H1 (cell line): ENCODE measurements at places on chromosomes 1 and 21. TPM values are rescaled to one million over a fixed set of nuclear protein-coding genes. Genes with fewer than 3 reads are reported as not detected.

KDF1 gene
- 16.7 and 16.9 TPM in 2 replicates for total RNA-seq

NHLH2 gene
- total RNA-seq, result 1.0 and 1.1 TPM in 2 replicates

DNA sequence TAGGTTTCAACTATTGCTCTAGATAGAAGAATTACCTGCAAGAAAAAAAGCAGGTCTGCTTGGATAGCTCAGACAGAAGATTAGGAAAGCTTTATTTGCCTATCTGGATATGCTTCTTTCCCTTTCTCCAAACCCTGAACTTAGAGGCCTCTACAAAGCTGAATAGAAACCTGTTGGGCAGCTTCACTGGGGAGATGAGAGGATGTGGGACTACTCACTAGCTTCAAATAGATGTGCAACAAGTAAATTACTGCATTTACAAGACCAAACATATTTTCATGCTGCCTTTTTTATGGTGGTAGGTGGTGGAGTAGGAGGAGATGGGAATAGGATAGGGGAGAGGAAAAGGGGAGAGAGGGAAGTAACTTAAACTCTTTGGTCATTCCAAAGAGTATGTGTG is 6.4 kb downstream of the CLCA2 start:
- no peak for DNase-seq

GRCh38 chr1:79822053-79822452 is 815.5 kb upstream of the ADGRL4 start:
- no peak for DNase-seq

C1orf74 gene
- total RNA-seq, result 3.9 and 4.1 TPM in 2 replicates

GRCh38 chr1:191641420-191642260 is 516.6 kb upstream of the RGS18 start:
- no peak for DNase-seq

IGFN1 gene
- total RNA-seq, result not detected in 2 replicates

GRCh38 chr1:173867141-173867752 is 542 bp downstream of the GAS5 start:
- no peak for DNase-seq

DNA sequence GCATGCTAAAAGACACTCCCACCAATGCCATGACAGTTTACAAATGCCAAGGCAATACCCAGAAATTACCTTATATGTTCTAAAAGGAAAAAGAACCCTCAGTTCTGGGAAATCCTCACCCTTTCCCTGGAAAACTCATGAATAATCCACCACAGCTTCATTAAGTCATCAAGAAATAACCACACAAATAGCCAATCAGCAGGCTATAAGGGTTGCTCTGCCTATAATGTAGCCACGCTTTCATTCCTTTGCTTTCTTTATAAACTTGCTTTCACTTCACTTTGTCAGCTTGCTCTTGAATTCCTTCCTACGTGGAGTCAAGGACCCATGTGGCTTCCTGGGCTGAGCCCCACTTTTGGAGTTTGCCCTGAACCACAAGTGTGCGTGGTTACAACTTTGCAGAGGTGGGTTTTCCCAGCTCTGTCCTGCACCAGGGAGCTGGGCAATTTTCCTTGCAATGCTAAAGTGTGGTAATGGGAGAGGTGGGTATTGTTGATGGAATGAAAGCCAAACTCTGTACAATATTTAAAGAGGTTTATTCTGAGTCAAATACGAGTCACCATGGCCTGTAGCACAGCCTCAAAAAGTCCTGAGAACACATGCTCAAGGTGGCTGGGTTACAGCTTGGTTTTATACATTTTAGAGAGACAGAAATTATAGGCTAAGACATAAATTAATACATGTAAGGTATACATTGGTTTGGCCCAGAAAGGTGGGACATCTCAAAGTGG is 42.2 kb upstream of the COG2 start:
- DNase-seq, result no peak

- no peak for DNase-seq
Measured at GRCh38 chr1:229964281-229964680, 102.8 kb upstream of the GALNT2 start.

DNA sequence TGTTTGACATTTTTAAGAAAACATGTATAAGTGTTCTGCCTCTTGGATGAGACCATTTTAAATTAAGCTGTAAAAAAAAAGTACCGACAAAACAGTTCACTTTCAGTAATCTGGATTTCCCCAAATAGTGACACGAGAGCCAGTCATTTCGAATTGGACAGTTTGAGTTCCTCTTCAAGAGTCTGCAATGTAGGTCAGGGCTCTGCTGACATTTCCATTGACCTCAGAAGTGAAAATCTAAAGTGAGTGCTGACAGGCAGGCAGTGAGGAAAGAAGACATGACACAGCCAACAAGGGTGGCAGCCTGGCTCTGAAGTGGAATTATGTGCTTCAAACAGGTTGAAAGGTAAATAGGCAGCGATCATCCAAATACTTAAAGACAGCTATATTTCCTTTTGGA is at the start of gene IL23R:
TSS of gene IL23R (plus strand) at position 259 of the 400 bp plus-strand sequence. CDS start 1,667 bp downstream, outside the sequence.
- DNase-seq, result no peak

CD34 gene
- 0.39 and 0.46 TPM in 2 replicates for total RNA-seq

DNA sequence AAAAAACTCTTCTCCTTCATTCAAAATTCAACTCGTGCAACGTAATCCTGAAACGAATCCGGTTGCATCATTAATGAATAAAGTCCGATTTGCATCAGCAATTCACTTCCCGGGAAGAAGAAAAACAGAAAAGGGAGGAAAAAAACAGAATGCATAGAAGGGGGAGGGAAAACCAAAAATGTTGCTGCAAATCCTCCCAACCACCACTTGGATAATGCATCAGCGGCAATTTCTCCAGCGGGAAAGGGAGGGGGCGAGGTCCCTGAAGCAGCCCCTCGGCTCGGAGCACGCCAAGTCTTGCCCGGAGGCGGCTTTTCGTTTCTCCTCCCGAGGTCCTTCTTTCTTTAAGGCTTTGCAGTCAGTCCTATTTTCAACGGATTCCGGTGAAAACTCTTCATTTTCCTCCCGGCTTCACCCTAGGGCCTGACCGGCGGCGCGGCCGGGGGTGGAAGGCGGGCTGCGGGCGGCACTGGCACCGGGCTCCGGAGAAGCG is 723 bp downstream of the CDC42BPA start:
- peak; percentile 69 for DNase-seq

DNAI4 gene
- 2.1 and 4.0 TPM in 2 replicates for total RNA-seq

PLA2G2D gene
- not detected in 2 replicates for total RNA-seq

MDM4 gene
- 81.7 and 84.9 TPM in 2 replicates for total RNA-seq

GRCh38 chr1:225146478-225146877 is 217.0 kb downstream of the DNAH14 start:
- DNase-seq, result peak; percentile 7

DNA sequence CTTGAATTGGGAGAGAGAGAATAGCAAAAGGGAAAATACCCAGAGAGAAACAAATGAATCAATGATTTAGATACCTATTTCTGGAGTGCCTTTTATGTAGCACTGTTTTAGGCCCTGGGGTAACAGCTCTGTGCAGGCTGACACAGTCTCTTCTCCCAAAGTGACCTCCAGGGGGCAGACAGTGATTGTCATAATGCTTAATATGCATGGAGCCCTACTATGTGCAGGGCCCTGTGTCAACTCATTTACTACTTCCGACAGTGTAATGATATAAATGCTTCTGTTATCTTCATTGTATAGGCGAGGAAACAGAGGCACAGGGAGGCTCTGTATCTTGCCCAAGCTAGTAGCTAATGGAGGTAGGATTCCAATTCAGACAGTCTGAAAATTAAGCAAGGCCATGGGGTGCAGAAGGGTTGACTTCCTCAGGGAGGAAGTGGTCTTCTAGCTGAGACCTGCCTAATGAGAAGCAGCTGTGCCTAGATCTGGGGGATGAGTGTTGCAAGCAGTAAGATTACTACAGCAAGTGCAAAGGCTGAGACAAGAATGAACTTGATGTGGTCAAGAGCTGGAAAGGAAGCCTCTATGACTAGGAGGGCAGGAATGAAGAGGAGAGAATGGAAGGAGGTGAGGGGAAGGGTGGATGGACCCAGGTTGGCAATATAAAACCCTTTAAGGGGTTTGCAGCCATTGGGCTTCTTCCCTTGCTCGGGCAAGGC is 16.2 kb upstream of the SERINC2 start:
- DNase-seq, result no peak

- DNase-seq, result no peak
Measured at GRCh38 chr1:107840725-107841124, 124.3 kb downstream of the VAV3 start.

IVL gene
- total RNA-seq, result not detected in 2 replicates

HMCN1 gene
- total RNA-seq, result 14.4 and 14.6 TPM in 2 replicates

DNA sequence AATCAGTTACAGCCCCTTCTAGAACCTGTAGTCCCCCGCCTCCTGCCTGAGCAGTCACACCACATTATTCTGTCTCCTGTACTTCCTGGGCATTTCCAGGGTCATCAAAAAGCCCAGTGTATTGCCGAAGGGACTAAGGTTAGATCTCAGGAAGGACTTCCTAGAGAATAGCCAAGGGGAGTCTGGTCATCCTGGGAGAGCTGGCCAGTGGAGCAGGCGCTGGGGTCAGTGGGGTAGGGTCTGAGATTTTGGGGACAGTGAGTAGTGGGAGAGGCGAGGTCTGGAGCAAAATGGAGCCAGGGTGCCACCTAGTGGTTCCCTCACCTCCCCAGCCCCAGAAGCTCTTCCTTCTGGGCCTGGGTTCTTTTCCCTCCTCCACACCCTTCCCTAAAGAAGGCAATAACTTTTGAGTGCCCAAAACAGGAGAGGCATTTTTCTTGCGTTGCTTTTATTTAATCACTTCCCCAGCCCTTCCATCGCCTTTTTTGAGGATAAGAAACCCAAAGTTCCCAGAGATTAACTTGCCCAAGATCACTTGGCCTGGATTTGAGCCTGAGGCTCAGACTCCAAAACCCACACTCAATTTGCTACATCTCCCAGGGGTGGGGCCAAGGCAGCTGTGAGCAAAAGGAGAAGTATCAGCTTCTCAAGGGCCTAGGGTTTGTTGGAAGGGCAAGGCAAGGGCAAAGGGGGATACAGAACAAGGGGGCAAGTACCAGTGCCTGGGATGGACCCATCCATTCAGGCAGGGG is 7.3 kb upstream of the PMVK start:
- DNase-seq, result peak; percentile 73

DNA sequence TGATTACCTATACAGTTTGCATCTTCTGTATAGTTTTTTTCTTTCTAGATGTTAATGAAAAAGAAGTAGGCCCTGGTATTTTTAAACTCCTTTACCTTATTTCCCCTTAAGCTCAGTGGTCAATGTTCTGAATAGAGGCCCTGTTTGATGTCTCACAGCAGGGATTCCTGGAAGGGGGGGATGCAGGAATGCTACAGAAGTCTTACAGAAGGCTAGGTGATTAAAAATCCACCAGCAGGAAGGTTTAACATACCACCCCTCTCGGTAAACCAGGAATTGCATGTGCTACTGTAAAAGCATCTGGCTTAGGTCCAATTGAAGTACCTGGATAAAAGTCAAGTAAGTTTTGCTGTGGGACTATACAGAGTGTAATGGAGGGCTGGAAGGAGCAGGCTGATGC is 78.3 kb downstream of the NOS1AP start:
- no peak for DNase-seq

DNA sequence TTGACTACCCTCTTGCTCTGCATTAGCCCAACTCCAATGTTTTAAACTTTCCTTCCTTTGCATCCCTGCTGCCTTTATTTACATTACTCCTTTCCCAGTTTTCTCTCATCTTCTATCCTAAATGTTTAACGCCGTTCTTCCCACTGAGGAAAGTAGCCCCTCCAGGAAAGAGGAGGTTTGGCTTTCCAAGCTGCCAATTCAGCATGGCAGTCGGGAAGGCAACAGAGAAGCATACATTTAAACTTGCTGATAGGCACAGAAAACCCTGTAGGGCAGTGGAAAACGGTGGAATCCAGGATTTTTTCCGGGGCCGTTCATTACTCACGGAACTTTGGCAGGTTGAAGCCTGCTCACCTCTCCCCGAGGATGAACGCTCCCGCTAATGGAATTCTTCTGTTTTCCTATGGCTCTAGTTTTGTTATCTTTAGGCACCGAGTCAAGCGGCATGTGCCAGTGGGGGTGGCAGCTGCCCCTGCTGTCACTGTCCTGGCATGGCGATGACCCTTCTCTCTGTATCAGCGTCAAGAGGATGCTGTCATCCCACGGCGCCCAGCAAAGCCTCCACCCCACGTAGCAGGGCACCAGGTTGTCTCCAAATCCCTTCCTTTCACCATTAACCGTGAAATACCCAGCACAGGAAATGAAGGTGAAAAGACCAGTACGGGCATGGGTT is 48.3 kb downstream of the ZBTB18 start:
- no peak for DNase-seq

IL22RA1 gene
- 0.17 and 0.21 TPM in 2 replicates for total RNA-seq

DNA sequence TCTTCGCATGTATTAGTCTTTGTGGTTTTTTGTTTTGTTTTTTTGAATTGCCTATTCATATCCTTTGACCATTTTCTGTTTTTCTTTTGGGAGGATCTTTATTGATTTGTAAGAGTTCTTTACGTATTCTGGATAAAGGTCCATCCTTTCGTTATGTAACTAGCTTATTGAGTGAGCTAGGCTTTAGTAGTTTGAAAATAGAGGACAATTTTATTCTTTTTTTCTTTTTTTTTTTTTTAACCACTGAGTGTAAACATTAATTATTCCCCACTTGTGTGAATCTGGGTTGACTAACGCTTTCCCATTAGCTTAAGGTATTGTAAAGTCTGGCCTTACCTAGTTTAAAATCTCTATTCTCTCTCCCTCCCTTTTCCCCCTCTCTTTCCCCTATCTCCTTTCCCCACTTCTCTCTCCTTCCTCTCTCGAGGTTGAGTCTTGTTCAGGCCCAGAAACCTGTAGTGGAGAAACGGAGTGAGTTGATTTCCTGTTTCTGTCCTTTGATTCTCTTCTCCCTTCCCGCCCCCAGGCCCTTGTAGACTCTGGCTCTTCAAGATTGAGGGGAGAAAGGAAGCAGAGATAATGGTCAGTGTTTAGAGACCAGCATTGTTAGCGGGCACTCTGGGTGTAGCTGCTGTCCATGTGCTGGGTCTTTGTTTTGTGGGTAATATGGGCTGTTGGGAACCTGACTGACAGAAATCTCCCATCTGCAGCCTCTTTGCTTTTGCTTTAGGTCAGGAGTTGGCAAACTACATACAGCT is 1.5 kb downstream of the MORC3 start:
- no peak for DNase-seq

HCRTR1 gene
- 0.35 and 0.44 TPM in 2 replicates for total RNA-seq

CNN3 gene
- 262 and 266 TPM in 2 replicates for total RNA-seq

DNA sequence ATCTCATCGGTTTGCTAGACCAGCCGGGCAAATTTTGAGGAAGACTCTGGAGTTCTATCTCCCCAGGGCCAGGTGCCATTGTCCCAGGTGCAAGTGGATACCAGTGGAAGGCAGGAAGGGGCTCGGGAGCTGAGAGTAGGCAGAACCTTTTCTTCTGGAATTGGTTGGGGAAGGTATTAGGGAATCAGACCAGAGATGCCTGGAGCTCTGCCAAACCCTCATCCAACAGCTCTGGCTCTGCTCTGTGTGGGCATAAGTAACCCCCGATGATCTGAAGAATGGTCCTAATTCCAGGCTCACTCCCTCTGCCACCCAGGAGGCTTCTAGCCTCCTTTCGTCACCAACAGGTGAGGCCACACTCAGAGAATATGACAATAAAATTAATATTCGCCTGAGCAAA is 69.9 kb downstream of the PGBD5 start:
- DNase-seq, result no peak

NPL gene
- 2.3 and 4.4 TPM in 2 replicates for total RNA-seq

DNA sequence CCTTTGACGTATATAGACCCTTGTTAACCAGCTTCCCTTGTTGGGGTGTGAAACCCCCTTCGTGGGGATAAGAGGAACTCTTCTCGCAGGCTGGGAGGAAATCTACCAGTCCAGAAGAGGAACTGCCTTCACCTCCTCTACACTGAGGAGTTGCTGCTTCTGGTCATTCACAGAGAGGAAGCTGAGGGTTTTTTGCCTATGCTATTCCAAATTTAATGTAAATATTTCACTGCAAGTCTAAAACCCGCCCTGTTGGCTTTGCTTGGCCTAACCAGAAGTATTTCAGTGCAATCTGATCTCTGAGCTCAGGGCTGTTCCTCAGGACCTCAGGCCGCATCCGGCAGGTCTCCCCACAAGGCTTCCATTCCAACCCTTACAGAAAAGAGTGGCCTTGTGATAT is 150.1 kb downstream of the HIVEP3 start:
- DNase-seq, result no peak
